CMK (cell line): ENCODE measurements at places on chromosomes 2 and 18.

GRCh38 chr18:5158172-5158571, 38.9 kb downstream of the AKAIN1 start:
- DNase-seq: no peak

DNA sequence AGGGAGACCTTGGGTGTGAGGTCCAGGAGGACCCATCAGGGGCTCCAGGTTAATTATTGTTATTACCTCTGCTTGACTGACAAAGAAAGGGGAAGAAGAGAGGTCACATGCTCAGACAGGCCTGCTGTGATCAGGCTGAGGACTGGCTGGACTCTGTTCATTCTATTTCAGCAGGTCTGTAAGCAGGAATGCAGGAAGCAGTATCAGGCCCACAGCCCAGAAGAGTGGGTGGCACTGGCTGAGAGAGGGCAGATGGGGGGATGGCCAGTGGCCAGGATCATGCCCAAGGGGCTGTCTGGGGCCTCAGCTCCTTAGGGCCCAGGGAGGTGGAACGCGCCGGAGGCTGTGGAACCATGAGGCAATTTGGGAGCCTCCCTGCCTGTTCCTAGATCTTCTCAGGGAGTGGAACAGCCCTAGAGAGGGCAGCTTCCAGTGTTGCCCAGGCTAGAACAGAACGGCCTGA, 43.7 kb upstream of the ZBTB7C start:
- DNase-seq: no peak

- no peak for DNase-seq
Measured at GRCh38 chr2:104286841-104287240, 567.1 kb upstream of the POU3F3 start.

DNA sequence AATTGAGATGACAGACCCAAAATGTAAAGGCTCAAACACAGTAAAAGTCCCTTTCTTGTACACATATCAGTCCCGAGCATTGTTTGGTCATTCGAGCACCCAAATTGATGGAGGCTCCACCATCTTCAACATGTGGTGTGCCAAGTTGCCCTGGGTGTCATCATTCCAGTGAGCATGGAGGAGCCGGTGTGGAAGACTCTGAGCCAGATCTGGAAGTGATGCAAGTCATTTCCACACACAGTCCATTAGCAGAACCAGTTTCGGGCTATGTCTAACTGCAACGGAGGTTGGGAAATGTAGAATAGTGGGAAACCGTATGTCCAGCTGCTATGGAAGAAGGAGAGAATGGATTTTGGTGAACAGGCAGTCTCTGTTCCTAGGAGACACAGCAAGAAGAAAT, 40.9 kb upstream of the BZW1 start:
- DNase-seq: no peak

- no peak for DNase-seq
Measured at GRCh38 chr2:208252716-208253492, 2.0 kb downstream of the IDH1 start.
